ENCODE measurements at places on chromosomes 6 and 20. TPM values are rescaled to one million over a fixed set of nuclear protein-coding genes. Genes with fewer than 3 reads are reported as not detected.

MYLK4 gene
- total RNA-seq = 0.60 TPM

FGD2 gene
- total RNA-seq = not detected

BPIFA1 gene
- total RNA-seq = not detected

CDSN gene
- not detected for total RNA-seq

SUMO4 gene
- 3.6 TPM for total RNA-seq

ZC2HC1B gene
- total RNA-seq = not detected

SLC22A7 gene
- not detected for total RNA-seq

THBS2 gene
- total RNA-seq = 0.04 TPM

- no peak for DNase-seq
Observed at GRCh38 chr20:15445056-15445840, 1107.8 kb upstream of the FLRT3 start.

GRCh38 chr20:63501818-63502670 is 3.2 kb upstream of the EEF1A2 start:
- peak; percentile 14 for DNase-seq

DNA sequence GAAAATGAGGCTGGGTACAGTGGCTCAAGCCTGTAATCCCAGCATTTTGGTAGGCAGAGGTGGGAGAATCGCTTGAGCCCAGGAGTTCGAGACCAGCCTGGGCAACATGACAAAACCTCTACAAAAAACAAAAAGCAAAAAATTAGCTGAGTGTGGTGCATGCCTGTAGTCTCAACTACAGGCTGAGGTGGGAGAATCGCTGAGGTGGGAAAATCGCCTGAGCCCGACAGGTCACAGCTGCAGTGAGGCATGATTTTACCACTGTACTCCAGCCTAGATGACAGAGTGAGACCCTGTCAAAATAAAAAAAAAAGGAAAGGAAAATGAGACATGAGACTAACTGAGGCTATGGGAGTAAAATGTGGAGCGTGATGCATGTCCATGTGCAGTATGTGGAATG is 88.0 kb upstream of the CD83 start:
- DNase-seq = no peak

GRCh38 chr6:9499709-9500108 is 915.2 kb downstream of the TFAP2A start:
- DNase-seq = no peak

DNA sequence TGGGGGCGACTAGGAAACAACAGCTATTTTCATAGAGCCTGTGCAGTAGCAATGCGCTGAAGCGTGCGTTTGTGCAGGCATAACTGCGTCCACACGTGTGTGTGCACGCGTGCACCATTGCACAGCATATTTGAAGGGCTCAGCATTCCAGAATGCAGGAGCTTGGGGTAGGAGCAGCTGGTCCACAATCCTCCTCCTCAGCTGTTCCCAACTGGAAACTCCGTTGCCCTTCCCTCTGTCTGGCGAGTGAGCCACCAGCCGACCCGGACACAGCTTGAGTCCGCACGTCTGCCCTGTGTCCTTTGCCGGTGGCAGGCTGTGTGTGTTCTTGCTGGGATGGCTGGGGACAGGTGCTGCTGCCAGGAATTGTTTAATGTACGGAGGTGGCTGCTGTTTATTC is 110.2 kb downstream of the SASH1 start:
- DNase-seq = no peak

DNA sequence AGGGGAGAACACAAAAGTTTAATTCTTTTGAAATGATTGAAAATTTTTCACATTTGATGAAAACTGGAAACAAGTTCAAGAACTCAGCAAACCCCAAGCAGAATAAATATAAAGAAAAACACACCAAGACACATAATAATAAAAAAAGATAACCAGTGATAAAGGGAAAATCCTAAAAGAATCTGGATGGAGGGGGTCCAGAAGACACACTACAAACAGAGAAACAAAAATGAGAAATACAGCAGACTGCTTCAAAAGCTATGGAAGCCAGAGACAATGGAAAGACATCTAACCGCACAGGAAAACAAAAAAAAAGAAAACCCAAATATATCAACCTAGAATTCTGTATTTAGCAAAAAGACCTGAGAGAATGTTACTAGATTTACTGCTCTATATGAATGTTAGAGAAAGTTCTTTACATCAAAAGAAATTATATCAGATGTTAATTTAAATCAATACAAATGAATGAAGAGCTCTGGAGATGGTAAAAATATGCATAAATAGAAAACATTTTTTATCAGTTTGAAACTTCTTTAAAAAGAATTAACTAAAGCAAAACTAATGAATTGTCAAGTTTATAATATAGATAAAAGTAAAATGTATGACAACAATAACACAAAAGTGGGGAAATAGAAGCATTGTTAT is 310.7 kb upstream of the PREP start:
- no peak for DNase-seq

GRCh38 chr20:16405254-16405653 is 168.0 kb downstream of the KIF16B start:
- DNase-seq = no peak

- no peak for DNase-seq
Observed at GRCh38 chr6:62570372-62570771, 284.3 kb upstream of the KHDRBS2 start.

GRCh38 chr20:36218380-36219064 is 17.8 kb upstream of the AAR2 start:
- DNase-seq = no peak

DNA sequence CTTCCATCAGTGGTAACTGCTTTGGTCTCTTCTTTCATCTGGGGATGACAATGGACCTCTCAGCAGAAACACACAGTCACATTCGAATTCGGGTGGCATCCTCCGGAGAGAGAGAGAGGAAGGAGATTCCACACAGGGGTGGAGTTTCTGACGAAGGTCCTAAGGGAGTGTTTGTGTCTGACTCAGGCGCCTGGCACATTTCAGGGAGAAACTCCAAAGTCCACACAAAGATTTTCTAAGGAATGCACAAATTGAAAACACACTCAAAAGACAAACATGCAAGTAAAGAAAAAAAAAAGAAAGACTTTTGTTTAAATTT is 6.1 kb downstream of the EDN1 start:
- DNase-seq = no peak

DNA sequence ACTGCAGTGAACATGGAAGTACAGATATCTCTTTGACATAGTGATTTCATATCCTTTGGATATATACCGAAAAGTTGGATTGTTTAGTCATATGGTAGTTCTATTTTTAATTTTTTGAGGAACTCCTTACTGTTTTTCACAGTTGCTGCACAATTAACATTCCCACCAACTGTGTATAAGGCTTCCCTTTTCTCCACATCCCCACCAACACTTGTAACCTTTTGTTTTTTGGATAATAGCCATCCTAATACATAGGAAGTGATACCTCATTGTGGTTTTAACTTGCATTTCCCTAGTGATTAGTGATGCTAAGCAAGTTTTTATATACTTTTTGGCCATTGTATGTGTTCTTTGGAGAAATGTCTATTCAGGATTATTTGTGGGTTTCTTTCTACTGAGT is 45.1 kb upstream of the TENT5A start:
- DNase-seq = no peak

GRCh38 chr20:47674686-47675085 is 110.6 kb downstream of the SULF2 start:
- no peak for DNase-seq

DNA sequence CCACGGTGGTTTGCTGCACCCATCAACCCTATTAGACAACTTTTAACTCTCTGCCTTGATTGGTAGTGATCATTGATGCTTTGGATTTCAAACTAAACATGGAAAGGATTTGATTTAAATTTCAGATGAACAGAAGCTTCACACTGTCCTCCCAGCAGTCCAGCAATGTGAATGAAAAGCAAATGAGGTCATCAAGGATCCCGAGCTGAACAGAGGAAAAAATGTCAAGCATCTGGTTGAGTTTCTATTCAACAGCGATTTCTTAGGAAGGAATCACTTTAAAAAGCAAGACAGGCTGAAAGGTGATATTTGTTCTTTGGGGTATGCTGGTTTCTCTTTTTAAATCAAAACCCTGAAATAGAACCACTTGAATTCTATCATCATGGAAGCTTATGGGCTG is 10.6 kb upstream of the SAMD3 start:
- DNase-seq = no peak

DNA sequence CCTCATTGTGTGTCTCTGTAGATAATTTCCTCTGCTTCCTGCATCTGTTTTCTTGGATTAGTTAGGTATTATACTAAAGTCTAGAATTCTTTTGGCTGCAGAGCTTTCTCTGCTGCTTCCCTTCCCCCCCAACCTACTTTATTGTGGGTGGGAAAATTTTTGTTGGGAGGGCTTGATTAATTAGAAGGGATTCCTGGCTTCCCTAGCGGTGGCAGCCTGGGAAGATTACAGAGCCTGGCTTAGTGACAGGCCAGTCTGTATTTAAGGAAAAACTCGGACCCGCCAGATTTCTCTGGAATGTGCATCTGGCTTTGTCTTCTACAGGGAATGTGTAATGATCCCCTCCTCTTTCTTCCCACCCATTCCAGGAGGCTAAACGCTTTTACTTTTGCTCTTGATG is 31.2 kb downstream of the SLX4IP start:
- no peak for DNase-seq

DNA sequence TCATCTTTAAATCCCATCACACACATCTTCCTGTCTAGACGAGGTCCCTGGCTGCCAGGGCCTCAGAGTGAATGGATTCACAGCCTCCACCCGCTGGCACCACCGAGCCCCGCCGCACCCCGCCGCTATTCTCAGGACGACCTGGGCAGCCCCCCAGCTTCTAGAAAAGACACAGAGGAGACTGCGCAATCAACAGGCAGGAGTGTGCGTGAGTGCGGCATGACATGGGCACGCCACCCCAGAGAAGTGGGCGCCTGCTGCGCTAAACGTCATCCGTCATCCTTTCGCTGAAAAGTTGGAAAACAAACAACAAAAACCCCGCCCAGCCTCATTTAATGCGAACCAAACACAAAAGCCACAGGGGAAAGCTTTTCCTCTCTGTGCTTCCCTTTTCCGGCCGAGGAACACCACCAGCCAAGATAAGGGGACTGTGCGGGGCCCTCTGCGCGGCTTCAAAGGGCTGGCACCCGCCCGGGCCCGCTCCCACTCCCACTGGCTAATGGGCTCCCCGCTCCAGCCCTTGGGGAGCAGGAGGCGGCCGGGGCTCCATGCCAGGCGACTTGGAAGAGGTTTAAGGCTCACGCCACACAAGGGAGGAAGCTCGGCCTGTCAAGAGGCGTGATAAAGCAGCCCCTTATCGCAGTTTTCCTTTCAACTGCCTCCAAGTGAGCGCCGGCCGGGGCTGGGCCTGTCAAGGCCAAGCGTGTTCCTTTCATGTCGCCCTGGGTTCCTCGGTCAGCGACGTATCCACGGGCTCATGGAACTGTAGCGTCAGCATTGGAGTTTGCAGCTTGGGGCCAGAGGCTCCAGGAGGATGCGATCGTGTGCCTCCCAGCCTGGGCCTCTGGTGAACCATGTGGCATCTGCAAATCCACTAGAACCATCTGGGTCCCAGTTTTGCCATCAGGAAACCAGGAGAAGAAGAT is 50.1 kb downstream of the NFATC2 start:
- peak; percentile 35 for DNase-seq

Measured in progenitor cell of endocrine pancreas (in vitro differentiated cells).